NK-92 treated with Interleukin-12 subunit alpha and Interleukin-12 subunit beta, amount 100 ng/mL, for 24 hours (cell line): ENCODE measurements at places on chromosomes 13 and 19.

- no peak for DNase-seq
Measured at GRCh38 chr19:54469496-54469934, 3.6 kb downstream of the CDC42EP5 start.

DNA sequence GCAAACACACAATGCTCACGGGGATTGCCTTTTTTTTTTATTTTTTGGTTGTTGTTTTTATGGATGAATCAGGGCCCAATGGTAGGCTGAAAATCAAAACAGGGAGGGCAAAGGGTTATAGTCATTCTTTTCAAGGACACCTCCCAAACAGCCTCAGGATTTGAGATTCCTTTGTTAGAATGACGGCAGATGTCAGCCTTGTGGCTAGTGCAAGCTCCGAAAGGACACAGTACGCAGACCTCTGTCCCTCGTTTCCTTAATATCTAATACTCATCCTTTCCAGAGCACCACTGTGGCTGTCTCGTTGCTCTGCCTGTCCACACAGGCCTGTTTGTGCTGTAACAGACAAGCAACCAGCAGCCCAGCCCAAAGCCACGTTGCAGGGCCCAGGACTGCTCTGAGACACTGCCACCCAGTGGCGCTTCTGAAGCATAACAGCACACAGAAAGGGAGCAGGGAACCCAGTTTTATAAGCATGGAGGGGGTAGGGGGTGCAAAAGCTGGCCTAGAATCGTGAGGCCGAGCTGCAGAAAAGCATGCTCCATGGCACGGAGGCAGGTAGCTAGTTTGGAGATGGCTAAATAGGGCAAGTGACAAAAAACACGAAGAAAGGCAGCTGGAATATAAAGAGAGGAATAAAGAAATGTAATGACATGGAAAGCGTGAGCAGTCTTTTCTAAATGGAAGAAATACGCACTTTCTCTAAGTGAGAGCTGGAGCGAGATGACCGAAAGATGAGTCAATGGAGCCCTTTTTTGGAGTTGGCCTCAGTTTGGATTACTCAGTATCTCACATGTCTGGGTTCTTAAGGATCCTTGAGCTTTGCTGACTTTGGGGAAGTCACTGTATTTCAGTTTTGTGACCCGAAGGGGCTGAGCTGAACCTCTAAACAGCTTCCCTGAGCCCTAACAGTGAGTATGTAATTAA lies 40.7 kb upstream of the MEDAG start:
- DNase-seq: peak; percentile 26

- no peak for DNase-seq
Measured at GRCh38 chr19:2076526-2076944, 19.6 kb downstream of the MOB3A start.

DNA sequence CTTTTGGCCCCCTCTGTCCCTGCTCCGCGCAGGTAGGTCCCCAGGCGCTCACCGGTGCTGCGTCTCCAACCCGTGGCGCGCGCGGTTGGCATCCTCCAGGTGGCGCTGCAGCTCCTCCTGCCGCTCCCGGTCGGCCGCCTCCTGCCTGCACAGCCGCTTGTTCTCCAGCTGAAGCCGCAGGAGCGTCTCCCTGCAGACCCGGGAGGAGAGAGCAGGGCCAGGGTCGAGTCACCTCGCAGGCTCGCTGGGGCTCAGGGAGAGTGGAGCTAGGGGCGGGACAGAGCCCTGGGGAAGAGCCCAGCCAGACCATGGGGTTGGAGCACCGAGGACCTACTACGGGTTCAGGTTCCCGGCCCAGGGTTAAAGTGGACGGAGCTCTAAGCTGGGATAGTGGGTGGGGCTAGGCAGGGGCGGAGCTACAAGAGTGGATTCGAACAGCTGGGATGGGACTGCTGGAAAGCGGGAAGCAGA lies 9.3 kb downstream of the HOOK2 start:
- no peak for DNase-seq

DNA sequence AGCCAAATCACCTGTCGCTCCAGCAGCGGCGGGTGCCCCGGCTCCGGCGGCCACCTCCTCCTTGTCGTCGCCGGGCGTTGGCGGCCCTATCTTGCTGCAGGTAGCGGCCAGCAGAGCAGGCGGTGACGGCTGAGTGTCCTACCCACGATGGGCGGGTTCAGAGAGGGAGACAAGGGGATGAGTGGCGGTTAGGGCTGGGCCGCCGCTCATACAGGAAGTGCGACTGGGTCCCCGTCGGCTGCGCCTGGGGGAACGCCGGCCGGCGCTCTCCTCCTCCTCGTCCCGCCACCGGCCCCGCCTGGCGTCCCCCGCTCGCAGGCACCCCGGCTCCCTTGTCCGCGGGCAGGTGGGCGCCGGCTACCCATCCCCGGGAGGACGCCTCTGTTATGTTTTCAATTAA lies 1692.0 kb downstream of the SLITRK5 start:
- DNase-seq: no peak
